ENCODE measurements at places on chromosomes 7 and 10.

- DNase-seq, result no peak
Measured at GRCh38 chr10:72611783-72612182, 14.1 kb downstream of the MICU1 start.

DNA sequence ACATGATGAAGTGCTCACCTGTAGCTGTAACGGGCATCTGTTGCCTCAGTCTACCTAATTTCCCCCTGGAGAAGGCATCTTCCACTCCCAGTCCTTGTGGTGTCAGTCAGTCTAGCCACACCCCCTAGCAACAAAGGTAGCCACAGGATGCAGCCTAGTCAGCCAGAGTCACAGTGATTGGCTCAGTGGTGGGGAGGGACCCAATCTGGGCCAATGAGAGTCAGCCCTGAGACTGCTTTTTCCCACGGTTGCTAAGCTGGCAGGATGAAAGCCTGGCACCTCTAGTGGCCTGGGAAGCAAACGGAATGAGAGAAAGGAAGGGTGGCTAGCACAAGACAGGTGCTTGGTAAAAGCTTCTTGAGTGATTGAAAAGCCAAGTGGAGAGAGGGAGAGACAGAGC lies 118.6 kb downstream of the SH3PXD2A start:
- no peak for DNase-seq

DNA sequence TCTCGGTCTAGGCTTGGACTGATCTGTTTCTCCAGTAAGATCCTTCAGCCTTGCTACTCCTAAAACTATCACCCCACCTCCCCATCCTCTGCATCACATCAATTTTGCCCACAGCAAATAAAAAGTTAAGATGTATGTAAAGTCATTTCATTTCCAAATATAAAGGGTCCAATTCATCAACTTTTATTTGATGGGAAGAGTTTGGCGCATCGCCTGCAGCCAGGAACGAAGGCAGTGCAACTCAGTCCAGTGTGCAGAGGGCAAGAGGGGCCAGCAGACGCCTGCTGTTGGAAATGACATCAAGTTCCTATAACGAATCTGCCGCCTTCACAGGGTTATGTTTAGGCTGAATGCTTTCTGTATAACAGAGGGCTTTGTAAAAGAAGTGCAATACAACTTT lies 97.0 kb downstream of the SVIL start:
- DNase-seq, result no peak

DNA sequence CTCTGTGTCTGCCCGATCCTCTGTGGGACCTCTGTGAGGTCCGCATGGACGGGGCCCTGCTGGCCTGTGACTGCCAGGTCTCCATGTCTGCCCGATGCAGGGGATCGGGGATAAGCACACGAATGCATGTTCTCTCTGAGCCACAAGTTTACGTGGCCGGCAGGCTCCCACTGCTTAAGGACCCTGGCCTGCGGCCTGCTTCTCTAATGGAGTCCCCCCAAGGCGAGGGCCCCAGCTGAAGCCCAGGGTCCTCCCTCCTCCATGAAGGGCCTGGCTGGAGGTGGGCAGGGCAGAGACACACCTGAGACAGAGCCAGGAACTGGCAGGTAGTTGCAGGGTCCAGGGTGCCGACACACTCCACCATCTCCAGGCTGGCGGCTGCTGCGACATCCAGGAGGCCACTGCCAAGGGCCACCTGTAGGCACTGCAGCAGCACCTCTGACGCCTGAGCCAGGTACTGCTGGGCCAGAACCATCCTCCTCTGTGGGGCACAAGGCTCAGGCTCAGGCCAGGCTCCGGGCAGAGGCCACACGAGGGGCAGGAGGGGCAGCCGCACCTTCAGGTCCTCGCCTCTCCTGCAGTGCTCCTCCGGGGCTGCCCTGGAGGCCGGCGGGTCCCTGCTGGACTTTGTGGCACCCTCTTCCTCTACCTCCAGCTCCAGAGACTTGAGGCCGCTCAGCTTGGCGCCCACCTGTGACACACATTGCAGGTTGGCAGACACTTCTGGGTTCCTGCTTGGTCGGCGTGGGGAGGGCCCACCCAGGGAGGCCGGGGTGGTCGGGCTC lies 60.9 kb upstream of the NKX6-2 start:
- no peak for DNase-seq

- no peak for DNase-seq
Measured at GRCh38 chr10:45404770-45405120, 30.7 kb downstream of the ALOX5 start.

GRCh38 chr7:143892527-143893300 lies 9.3 kb downstream of the TCAF1 start:
- DNase-seq, result no peak

- DNase-seq, result no peak
Measured at GRCh38 chr7:75704928-75705327, 33.8 kb downstream of the HIP1 start.

GRCh38 chr10:55358539-55358938 lies 557.5 kb upstream of the PCDH15 start:
- DNase-seq, result no peak

DNA sequence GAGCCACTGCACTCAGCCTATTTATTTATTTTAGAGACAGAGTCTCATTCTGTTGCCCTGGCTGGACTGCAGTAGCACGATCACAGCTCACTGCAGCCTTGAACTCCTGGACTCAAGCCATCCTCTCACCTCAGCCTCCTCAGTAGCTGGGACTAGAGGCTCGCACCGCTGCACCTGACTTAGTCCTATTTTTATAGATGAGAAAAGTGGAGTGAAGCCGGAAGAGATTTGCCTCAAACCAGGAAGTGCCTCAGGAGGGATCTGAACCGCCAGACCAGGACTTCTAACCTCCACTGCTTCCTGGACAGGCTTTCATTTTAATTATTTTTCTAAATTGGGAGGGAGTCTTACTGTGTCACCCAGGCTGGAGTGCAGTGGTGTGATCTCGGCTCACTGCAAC lies 17.5 kb upstream of the CLIP2 start:
- DNase-seq, result no peak

- DNase-seq, result no peak
Measured at GRCh38 chr7:151676759-151677158, 157.1 kb upstream of the RHEB start.

GRCh38 chr10:66747451-66747850 lies 178.4 kb upstream of the LRRTM3 start:
- no peak for DNase-seq

- DNase-seq, result no peak
Measured at GRCh38 chr10:21169271-21169670, 272.2 kb upstream of the NEBL start.

GRCh38 chr10:95476469-95477174 lies 84.5 kb downstream of the SORBS1 start:
- peak; percentile 63 for DNase-seq

DNA sequence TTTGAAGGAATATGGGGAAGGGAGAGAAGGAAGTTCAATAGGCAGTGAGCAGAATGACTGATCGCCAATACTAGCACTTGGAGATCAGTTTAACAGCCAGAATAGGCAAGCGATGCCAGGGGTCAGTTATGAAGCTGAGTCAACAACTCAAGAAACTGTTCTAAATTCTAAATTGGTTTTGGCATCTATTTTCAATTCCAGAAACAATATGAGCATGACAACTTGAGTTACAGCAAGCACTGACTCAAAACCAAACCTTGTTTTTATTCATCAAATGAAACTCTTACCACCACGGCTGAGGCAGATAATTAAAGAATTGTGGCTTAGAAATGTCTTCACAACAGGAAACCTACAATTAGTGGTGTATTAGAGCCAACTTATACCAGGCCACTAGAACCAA lies 180.5 kb upstream of the ASAH2 start:
- DNase-seq, result no peak

DNA sequence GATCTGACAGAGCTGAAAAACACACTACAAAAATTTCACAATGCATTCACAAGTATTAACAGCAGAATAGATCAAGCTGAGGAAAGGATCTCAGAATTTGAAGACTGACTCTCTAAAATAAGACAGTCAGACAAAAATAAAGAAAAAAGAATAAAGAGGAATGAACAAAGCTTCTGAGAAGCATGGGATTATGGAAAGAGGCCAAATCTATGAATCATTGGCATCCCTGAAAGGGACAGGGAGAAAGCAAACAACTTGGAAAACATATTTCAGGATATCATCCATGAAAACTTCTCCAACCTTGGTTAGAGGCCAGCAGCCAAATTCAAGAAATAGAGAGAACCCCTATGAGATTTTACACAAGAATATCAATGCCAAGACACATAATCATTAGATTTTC lies 804.8 kb upstream of the IGFBP3 start:
- DNase-seq, result no peak

DNA sequence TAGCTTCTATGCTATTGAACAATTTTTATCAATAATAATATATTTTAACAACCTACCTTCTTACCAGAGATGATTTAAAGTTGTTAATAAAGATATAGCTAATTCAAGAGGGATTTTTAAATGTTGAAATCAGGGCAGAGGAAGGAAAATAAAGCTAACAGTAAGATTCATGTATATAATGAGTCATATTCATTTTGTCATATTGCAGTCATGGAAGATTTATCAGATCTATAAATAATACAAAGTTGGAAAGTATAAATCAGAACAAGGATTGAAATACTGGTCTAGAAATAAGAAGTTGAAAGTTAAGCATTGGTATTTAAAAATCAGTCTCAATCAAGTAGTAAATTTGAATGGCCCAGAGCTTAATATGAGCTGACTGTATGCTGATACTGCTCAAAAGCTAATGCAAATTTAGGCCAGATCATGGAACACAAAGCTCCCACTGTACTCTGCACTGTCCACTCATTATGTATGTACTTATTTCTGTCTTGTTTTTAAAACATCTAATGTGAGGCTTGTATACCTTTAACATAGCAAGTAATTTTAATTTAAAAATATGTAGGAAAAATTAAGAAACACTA lies 196.9 kb downstream of the ZEB1 start:
- no peak for DNase-seq

GRCh38 chr10:84265418-84265817 lies 20.6 kb downstream of the RGR start:
- DNase-seq, result no peak

- peak; percentile 27 for DNase-seq
Measured at GRCh38 chr7:104767826-104768536, 246.0 kb upstream of the KMT2E start.

DNA sequence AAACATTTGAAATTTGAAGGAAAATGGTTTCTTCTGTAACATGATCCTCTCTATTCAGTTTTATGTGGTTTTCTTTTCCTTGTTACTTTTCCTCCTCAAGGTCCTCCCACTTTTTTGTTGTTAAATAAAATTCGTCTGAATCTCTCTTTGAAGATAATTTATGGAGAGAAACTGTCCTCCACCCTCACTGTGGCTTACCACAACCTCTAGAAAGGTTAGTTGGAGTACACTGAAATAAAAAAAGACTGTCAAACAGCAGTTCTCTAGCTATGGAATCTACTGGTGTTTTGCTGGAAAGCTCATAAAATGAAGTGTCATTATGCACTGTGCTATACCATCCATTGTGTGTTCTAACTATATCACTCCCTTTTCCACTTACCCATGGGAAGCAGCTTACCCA lies 189.4 kb downstream of the HDAC9 start:
- no peak for DNase-seq

- no peak for DNase-seq
Measured at GRCh38 chr10:2731940-2732339, 335.4 kb upstream of the PFKP start.

DNA sequence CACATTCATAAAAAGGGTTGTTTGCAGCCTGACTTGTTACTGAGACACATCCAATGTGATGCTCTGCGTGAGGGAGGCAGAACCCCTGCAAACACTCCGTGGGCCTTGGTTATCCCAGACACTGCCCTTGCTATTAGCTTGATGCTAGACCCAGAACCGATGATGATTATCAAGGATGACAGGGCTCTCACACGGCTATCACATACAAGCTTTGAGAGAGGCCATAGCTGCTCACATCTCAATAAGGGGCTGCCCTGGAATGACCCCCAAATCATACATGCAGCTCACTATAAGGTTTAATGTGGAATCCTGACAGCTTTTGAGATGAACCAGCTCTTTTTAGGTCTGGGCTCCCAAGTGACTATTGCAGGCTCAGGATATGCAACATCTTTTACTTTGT lies 44.4 kb upstream of the TCERG1L start:
- DNase-seq, result no peak

- no peak for DNase-seq
Measured at GRCh38 chr10:110837418-110838171, 34.1 kb upstream of the PDCD4 start.

GRCh38 chr7:36683695-36684357 lies 40.5 kb downstream of the AOAH start:
- DNase-seq, result no peak

- peak; percentile 37 for DNase-seq
Measured at GRCh38 chr10:86523348-86523747, 1.8 kb upstream of the WAPL start.

Data from midbrain (tissue), 1 donor.